Gastrocnemius medialis (tissue), 4 donors: ENCODE measurements at places on chromosomes 1 and 21. TPM values are rescaled to one million over a fixed set of nuclear protein-coding genes. Genes with fewer than 3 reads are reported as not detected.
A peak's percentile ranks its signal among the peaks of the same experiment; 100 is the strongest.

Gene PLA2G4A
- 0.95 TPM for total RNA-seq

Gene ELAPOR1
- total RNA-seq: not detected

- no peak overlapping the region for H3K4me3 ChIP-seq
- peaks cover 20% of the 10 kb centered on the region for H3K4me1 ChIP-seq
- no peak for DNase-seq
- peaks cover 33% of the 10 kb centered on the region for H3K36me3 ChIP-seq
- H3K27ac ChIP-seq: peak overlapping the region; percentile 91
Observed at GRCh38 chr1:16254263-16254928, 17.4 kb upstream of the CPLANE2 start.

- no peaks in the 10 kb centered on the region for H3K36me3 ChIP-seq
- DNase-seq: no peak
- H3K27ac ChIP-seq: no peak overlapping the region
- H3K4me1 ChIP-seq: peaks cover 11% of the 10 kb centered on the region
Observed at GRCh38 chr1:116558140-116558549, 12.7 kb downstream of the CD58 start.

- H3K27me3 ChIP-seq: peaks cover 11% of the 10 kb centered on the region
- no peaks in the 10 kb centered on the region for H3K36me3 ChIP-seq
- no peaks in the 10 kb centered on the region for H3K4me1 ChIP-seq
- no peak overlapping the region for H3K4me3 ChIP-seq
Observed at GRCh38 chr1:11407301-11407994, 71.5 kb upstream of the DISP3 start.

GRCh38 chr1:32001863-32002262 lies 11.8 kb upstream of the KHDRBS1 start:
- H3K27ac ChIP-seq: no peak overlapping the region
- no peak overlapping the region for H3K4me3 ChIP-seq
- H3K4me1 ChIP-seq: no peaks in the 10 kb centered on the region
- no peak for DNase-seq
- H3K36me3 ChIP-seq: no peaks in the 10 kb centered on the region

GRCh38 chr1:213041443-213041842 lies 9.6 kb upstream of the RPS6KC1 start:
- no peaks in the 10 kb centered on the region for H3K4me1 ChIP-seq
- no peak for DNase-seq
- H3K27ac ChIP-seq: no peak overlapping the region
- H3K27me3 ChIP-seq: peaks cover 12% of the 10 kb centered on the region
- H3K36me3 ChIP-seq: no peaks in the 10 kb centered on the region

GRCh38 chr1:67893126-67893495 lies 59.8 kb upstream of the GNG12 start:
- H3K4me1 ChIP-seq: no peaks in the 10 kb centered on the region
- H3K27me3 ChIP-seq: no peaks in the 10 kb centered on the region
- no peaks in the 10 kb centered on the region for H3K36me3 ChIP-seq

- H3K27ac ChIP-seq: no peak overlapping the region
- H3K4me1 ChIP-seq: no peaks in the 10 kb centered on the region
- H3K27me3 ChIP-seq: no peaks in the 10 kb centered on the region
- no peaks in the 10 kb centered on the region for H3K36me3 ChIP-seq
- H3K4me3 ChIP-seq: no peak overlapping the region
- DNase-seq: no peak
Observed at GRCh38 chr1:233695901-233696300, 82.0 kb downstream of the KCNK1 start.

DNA sequence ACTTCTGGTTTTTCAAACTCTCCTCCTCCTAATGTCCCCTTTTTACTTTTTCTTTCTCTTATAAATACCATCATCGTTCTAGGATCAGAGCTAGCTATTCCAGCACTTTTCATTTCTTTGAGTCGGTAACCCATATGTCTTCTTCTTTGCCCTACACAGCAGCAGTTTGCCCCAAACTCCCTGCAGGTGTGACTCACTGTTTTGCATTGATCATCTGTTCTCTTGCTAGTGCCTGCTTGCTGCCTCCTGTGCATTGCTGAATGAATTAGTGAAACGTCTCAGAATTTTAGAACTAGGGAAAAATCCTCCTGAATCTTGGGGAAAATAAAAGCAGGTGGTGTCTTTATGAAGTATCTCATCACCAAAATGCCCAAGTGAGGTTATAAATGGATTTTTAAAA lies 21.7 kb downstream of the KCNK2 start:
- no peaks in the 10 kb centered on the region for H3K4me1 ChIP-seq
- H3K4me3 ChIP-seq: no peak overlapping the region
- DNase-seq: no peak

- H3K4me1 ChIP-seq: no peaks in the 10 kb centered on the region
- H3K36me3 ChIP-seq: no peaks in the 10 kb centered on the region
- no peak for DNase-seq
- no peak overlapping the region for H3K4me3 ChIP-seq
- no peak overlapping the region for H3K27ac ChIP-seq
Observed at GRCh38 chr1:185418472-185418871, 101.4 kb upstream of the IVNS1ABP start.
